ENCODE measurements at places on chromosomes 3 and 15.

DNA sequence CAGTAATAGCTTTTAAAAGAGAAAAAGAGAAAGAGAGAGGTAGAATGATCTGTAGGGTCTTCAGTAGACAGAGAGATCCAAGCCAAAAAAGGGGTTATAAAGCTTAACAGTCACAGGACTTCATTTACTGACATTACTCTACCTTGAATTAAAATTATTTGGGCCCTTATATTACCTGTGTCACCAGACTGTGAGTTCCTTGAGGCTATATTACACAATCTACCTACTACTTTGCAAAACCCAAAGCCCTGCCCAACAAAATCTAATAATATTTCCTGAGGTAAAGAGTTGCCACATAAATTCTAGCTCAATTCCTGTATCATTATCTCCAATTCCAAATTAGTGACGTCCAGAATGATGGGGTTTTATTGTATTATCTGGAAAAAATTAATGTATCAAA, 1.9 kb downstream of the UBR1 start:
- no peak for DNase-seq

DNA sequence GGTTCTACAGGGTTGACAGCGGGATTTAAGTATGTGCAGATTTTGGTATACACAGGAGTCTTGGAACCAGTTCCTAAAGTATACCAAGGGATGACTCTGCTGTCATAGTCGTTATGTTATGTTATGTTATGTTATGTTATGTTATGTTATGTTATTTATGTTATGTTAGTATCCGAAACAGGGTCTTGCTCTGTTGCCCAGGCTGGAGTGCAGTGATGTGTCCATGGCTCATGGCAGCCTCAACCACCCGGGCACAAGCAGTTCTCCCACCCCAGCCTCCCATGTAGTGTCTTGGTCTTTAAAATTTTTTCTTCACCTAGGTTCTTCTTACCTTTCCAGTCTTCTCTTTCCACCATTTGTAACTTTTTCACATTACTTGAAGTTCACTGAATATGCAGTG, 21.7 kb downstream of the PPP4R2 start:
- DNase-seq, result no peak

GRCh38 chr15:89363770-89364169, 29.1 kb upstream of the POLG start:
- no peak for DNase-seq

GRCh38 chr3:184320104-184320445, 5.7 kb downstream of the EIF4G1 start:
- no peak for DNase-seq

DNA sequence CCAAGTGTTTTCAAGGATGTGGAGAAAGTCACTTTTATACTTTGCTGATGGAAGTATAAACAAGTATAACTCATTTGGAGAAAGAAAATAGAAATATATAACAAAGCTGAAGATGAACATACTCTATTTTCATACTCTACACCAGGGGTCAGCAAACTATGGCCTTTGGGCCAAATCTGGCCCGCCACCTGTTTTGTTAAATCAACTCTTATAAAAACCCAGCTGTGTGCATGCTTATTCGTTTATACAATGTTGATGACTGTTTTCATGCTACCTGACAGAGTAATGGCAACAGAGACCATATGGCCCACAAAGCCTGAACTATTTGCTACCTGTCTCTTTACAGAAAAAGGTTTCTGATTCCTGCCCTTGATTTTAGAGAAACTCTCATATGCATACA, 124.0 kb downstream of the NR1D2 start:
- DNase-seq, result no peak

GRCh38 chr15:50277370-50277769, 11.8 kb upstream of the HDC start:
- no peak for DNase-seq

- no peak for DNase-seq
Measured at GRCh38 chr15:88657326-88658069, 18.7 kb downstream of the ISG20 start.

- DNase-seq, result no peak
Measured at GRCh38 chr3:191499307-191500080, 38.5 kb downstream of the PYDC2 start.

GRCh38 chr3:51373658-51374421, 11.3 kb upstream of the MANF start:
- no peak for DNase-seq

- DNase-seq, result no peak
Measured at GRCh38 chr15:70283511-70283910, 185.8 kb upstream of the TLE3 start.

DNA sequence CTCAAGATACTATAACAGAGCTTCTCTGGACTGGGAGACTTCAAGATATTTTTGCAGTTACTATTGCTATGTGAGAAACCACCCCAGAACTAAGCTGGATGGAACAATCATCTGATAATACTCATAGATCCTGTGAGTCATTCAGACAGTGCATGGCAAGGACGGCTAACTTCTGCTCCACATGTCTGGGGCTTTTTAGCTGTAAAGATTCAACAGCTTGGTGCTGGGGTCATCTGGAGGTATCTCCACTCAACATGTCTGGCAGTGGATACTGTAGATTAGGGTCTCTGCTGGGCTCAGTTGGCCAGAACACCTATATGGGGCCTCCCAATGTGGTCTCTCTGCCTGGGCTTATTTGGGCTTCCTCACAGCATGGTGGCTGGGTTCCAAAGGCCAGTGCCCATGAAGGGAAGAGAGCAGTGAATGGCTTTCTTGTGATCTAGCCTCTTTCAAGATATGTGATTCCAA, 117.3 kb upstream of the SLC7A14 start:
- no peak for DNase-seq

- no peak for DNase-seq
Measured at GRCh38 chr3:147099076-147099475, 307.3 kb downstream of the ZIC4 start.

DNA sequence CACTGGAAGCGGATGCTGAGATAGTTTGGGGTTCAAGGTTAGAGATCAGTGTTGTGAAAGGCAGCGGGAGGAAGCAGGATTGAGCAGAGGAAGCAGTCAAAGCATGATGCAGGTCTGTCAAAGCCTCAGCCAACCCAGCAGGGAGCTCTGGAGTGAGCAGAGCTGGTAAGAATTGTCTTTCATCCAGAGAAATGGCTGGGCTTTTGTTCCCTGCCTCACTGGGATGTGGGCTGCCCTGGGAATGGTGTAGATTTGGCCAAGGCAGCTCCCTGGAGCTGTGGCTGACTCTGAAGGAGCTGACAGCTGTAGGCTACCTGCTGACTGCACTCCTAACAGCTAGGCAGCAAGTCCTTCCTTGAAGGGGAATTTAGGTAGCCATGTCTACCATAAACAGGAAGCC, 61.9 kb upstream of the STXBP5L start:
- DNase-seq, result no peak

DNA sequence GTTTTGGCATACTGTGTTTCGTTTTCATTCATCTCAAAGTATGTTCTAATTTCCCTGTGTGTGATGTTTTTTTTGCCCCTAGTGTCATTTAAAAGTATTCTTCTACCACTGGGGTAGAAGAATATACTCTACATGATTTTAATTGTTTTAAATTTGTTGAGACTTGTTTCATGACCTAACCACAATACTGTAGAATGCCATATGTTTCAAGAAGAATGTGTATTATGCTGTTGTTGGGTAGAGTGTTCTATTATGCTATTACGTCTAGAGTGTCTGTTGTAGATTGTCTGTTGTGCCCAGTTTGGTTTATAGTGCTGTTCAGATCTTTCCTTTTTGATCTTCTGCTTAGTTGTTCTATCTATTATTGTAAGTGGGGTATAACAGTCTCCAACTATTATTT, 36.4 kb downstream of the PLSCR4 start:
- no peak for DNase-seq

GRCh38 chr15:70486451-70487386, 276.6 kb downstream of the UACA start:
- DNase-seq, result peak; percentile 32

GRCh38 chr15:75584121-75584520, 5.0 kb upstream of the PTPN9 start:
- no peak for DNase-seq

DNA sequence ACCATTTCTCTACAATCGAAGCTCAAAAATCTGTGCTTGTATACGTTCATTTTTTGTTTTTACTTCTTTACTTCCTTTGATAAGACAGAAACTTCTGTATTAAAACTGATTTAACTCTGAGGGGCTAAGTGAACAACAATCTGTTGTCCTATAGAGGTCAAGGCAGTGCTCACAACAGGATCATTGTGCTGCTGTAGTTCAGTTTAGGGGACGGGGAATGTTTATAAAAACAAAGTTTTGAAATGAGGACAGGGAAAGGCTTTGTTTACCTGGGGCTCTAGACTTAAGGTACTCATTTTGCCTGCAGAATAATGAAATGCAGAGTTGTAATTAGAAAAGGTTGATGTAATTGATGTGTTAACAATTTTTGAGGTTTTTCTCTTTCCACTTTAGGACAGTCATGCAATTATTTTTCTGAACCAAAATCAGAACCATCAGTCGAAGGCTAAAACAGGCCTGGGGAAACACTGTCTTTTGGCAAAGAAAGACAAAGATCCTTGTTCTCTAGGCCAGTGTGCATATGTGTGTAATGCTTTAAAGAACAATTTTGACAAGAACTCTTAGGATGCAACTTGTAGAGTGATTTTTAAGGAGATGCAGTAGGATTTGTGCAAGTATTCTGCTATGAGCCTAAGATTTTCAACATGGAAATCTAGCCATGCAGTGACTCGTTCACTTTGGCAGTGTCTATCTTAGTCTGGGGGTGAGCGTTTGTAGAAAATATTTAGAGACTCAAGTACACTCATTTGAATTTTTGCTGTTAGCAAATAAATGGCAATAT, 165.2 kb downstream of the PGPEP1L start:
- DNase-seq, result no peak

DNA sequence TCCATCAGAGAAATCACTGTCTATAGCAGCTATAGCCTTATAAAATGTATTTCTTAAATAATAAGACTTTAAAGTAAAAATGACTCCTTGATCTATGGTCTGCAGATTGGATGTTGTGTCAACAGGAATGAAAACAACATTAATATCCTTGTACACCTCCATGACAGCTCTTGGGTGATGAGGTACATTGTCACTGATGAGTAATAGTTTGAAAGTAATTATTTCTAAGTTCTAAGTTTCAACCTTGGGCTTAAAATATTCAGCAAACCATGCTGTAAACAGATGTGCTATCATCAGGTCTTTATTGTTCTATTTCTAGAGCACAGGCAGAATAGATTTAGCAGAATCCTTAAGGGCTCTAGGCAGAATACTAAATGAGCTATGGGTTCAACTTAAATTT, 568.2 kb upstream of the BCHE start:
- DNase-seq, result no peak

DNA sequence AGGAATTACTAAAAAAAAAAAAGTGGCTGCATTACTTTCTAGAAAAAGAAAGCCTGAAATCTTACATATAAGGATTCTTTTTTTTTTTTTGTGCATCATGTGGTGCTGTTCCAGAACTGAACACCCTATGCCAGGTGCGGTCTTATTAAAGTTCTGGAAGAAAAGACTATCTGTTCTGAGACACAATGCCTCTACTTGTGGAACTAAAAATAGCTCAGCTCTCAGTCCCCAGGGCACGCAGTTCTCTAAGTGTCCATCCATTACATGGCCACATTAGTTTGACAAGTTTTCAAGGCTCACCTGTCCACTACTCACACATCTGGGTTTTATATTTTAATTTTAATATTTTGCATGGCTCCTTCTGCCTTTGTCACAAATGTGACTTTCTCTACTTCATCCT, 126.6 kb upstream of the ADAMTS9 start:
- no peak for DNase-seq

DNA sequence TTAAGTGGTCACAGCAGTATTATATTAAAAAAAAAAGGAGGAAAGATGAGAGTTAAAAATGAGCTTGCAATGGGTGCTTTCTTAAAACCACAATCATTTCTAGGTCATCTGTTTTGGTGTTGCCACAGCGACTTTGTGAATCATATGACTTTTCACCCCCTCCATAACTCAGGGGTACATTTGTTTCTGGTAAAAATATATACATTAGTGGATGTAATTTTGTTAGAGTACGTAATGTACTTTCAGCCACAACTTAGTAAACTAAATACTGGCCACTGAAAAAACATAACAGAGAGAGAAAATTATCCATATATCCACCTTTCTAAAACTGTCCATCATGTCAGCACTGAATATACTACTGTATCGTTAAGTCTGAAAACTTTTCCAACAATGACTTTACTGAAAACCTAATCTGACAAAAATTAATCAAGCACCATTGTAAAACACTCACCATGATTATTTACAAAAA, 3.4 kb downstream of the ANKRD28 start:
- DNase-seq, result no peak

DNA sequence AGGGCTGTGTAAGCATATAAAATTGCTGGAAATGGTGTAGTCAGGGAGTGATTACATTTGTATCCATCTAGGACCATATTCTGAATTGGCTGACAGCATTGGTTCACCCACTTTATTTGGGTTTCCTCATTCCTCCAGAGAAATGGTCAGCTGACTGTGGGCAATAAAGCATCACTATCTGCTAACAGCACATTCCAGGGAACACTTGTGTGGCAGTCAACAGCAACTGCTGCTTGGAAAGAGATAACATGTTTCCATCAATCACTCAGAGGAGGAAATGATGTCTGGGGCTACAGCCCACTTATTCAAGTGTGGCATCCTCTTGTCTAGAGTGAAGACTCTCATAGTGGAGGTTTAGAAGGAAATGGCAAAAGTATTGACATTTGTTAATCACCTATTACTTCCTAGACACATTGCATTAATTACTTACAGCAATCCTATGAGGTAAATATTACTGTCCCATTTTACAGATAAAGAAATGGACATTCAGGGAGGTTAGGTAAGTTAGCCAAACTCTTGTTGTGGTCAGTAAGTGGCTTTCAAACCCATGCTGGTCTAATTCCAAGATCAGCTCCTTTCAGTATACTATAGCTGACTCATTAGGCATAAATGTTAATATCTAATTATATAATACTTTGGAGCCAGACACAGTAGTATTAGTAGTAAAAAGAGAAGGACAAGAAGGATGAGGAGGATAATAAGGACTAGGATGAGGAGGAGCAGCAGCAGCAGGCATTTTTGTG, 247.8 kb downstream of the ALCAM start:
- no peak for DNase-seq

- DNase-seq, result no peak
Measured at GRCh38 chr3:120418866-120419490, 31.8 kb downstream of the FSTL1 start.

DNA sequence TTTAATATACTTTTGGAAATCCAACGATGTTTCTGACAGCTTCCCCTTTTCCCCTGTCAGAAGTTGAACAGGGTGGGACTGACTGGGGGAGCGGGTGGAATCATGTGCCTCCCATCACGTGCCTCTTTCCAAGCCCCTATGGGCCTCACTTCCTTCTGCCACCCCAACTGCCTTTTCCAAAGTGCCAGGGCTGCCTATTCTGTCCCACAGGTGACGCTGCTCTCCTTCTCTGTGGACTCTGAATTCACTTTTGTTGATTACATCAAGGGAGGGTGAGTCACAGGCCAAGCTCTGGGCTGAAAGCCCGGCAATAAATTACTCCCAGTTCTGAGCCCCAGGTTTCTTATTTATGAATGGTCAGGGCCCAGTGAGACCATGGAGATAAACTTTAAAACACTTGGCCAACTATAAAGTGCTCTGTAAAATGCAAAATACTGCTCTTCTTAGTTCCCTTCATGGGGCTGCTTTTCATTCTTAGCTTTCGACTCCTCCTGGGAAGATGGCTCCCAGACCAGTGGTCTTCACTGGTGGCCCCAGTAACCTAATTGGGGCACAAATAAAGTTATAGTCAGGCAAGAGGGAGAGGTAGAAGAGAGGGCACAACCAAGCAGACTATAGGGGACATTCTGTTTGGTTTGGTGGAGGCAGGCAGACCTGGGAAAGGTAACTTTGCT, 12.3 kb downstream of the CPNE9 start:
- no peak for DNase-seq
